Stimulated activated CD8-positive, alpha-beta memory T cell treated with anti-CD3 and anti-CD28 coated beads, Interleukin-7, amount 100 ng/mL, for 24 hours (primary cell): ENCODE measurements at places on chromosomes 12 and 14.

DNA sequence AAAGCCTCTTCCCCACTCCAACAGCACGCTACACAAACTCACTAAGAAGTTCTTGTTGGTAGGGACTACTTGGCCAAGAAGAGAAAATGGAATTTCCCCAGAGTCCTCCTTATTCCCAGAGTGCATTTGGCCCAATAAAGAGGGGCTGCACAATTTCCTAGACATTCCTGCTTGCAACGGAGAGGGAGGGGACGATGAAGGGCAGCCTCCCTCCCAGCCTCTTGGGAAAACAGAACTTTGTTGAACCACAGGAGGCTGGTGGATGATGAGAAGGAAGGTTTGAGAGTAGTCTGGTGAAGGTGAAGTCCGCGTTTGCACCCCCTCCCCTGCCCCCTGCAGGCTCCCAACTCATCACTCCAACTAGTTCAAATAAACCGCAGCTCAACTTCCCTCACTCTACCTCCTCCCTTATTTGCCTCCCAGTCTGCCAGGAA lies 19.1 kb upstream of the TBX3 start:
- no peak for DNase-seq

GRCh38 chr12:2904260-2904659 lies 13.6 kb downstream of the TULP3 start:
- DNase-seq = no peak

DNA sequence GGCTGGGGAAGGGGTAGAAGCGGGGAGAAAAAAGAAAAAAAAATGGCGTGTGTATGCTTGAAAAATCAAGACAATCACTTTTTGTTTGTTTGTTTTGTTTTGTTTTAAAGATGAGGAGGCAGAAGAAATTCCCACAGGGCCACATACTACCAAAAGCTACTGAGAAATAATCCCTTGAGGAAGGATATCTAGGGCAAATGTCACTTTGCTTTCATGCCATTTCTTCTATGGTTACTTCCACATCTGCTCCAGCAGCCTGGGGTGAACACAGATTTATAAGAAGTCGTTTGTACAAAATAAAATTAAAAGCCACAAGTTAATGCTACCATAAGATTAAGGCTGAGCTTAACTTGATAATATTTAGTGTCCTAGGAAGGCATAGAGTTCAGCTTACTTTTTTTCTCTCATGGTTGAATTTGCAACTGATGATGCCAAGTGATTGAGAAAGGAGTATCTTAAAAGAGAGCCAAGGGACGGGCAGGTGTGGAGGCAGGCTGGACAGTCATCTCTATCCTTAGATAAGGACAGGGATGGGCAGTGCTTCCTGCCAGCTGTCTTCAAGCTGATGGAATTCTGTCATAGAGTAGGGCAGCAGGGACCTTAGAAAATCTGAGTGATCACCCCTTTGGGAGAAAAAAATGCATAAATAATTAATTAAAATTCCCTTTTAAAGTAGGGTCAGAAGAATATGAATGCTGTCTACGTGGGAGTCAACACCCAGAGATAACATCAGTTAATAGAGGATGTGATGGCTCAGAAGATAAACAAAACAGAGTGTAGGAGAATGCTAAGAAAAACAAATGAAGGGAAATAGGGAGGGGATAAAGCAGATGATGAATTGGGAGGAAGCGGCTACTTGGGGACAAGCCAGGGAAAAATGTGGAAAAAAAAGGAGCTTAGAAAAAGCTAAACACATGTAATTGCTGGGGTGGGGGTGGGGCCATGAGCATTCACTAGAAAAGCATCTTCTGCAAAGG lies 57.1 kb downstream of the DYRK2 start:
- DNase-seq = no peak

DNA sequence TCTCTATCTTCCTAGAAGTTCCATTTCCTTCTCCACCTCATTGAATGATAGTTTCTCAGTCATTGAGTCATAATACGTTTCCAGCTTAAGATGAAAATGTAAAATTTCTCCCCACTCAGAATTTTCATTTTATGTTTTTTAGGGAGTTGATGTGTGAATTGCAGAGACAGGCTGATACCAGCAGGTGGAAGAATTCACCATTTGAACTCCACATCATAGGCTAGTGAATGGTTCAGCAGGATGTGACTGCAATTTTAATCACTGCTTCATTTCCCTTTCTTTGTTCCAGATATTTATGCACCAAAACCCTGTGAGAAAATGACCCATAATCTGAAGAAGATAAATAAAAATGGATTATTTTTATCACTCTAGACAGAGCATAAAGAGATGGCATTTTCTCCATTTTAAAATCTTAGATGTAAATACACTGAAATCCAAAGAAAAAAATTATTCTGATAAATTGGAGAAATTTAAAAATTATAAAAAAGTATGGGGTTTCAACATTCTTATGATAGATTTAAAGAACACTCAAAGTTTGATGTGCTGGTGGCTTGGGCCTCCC lies 10.6 kb upstream of the PYGL start:
- no peak for DNase-seq

- no peak for DNase-seq
Measured at GRCh38 chr12:124713041-124713435, 145.6 kb upstream of the NCOR2 start.

DNA sequence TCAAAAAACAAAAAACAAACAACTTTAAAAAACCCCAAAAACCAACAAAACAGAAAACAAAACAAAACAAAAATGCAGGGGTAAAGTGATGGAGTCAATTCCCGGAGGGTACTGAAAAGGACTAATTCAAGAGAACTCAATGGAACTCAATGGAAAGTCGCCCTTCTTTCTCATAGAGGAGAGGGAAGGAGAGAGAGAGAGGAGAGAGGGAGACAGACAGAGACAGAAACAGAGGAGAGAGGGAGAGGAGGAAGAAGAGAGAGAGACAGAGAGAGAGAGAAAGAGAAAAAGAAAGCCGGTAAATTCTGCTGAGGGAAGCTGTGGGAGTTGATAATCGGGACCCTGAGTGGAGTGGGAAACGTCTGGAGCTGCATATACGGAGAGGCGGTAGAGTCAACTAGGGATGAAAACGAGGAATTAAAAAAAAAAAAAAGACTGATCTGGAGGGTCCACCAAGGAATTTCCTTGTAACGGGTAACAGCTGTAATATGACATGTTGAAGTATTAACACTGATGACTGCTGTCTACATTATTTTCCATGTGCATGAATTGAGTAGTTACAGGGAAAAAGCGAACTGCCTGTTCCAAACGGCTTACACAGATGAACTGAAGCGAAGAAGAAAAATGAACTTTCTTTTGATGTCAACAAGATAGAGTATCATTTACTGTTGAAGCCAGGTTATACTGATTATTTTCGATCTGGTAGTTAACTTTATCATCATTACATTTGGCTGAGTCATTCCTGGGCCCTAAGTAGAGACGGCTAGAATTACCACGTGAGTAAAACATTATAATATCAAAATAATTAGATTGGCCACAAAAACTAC lies 934 bp upstream of the ZC2HC1C start:
- no peak for DNase-seq

- no peak for DNase-seq
Measured at GRCh38 chr14:98896449-98896848, 375.5 kb downstream of the BCL11B start.

GRCh38 chr14:92888896-92889295 lies 34.1 kb upstream of the CHGA start:
- DNase-seq = no peak

GRCh38 chr12:16504200-16504599 lies 101.8 kb downstream of the LMO3 start:
- no peak for DNase-seq

DNA sequence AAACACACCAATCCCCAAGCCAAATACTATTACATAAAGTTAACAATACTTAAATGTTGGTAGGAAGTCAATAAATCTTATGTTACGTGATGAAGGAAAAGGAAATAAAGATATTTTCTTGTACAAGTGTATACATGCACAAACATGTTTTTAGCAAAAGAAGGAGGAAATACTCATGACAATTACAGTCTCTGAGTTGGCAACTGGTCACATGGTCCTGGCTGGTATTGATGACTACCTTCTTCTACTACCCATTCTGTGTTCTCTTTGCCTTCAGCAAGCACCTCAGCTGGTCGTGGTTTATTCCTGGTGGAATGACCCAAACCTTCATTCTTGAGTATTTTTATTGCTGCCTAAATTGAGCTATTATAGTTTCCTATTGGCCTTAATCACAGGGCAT lies 84.8 kb downstream of the PLBD1 start:
- no peak for DNase-seq

- DNase-seq = no peak
Measured at GRCh38 chr12:117533687-117534086, 172.3 kb upstream of the NOS1 start.

DNA sequence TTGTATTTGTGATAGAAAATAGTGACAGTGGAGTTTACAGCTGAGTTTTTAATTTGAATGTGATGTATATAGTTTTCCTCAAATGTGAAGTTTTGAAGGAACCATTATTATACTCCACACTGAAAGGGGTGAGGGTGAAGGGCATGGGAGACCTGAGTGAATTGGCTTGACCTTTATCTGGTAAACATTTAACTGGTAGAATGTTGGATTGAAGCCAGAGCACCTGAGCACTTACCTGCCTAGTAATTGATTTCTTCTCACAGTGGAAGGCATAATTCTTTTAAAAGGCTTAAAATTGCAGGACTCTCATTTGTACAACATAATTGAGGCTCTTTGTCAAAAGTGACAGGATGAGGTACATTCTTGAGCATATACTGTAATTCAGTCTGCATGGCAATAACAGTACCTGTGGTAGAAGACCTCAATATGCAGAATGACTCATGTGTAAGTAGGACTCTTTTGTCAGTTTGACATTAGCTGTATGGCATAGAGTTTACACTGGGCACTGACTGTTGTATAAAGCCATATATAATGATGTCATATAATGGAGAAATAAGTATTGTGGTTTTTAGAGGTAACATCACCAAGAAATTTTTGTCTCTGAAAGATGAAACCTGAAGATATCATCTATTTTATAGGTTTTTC lies 309.6 kb downstream of the TMTC2 start:
- DNase-seq = no peak

DNA sequence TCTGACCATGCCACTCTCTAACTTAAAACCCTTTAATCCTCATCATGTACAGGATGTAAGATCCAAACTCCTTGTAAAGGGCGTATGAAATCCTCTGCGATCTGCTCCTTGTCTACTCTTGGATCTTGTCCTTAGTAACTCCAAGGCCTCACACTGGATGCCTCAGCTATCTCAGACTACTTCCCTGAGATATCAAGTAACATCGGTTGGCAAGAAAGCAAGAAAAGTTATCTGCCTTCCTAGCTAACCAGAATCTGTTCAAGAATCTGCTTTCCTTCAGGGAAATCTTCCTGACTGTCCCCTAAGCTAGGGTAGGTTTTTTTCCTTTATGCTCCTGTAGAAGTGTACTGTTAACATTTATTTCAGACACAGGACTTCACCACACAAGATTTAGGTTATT lies 82.6 kb downstream of the TAOK3 start:
- no peak for DNase-seq

DNA sequence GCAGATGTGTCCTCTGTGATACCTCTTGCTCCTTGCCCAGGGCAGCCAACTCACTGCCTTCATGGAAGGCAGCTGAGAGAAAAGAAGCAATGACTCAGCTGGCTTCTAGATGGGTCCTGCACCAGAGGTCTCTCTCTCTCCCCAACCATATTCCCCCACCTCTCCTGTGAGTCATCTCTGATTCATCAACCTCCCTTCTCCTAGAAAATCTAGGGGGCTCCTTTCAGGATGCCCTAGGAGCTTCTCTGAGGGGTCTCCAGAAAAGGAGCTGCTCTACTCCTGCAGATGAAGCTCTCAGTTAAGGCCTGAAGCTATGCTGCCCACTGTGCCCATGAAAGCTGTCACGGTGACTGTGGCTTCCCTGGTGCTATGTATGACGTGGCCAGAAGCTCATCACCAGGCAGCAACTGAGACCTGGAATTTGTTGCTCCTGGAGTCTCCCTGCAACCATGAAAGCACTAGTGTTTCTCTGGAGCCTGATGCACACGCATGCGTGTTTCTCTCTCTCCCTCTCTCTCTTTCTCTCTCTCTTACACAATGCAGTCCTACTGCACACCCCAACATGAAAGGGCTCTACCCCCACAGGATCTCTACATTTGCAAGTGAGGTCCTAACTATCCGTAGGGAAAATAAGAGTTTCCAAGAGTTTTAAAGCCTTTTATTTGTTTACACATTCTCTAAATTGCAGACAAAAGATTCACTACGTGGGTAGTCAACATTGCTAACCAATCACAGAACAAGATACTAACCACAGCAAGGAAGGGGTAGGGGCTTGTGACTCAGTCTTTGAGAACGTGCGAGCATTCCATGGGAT lies 285.3 kb downstream of the DPF3 start:
- no peak for DNase-seq

- DNase-seq = no peak
Measured at GRCh38 chr12:131758016-131758739, 47.3 kb downstream of the SFSWAP start.

GRCh38 chr12:91786499-91787272 lies 359.0 kb downstream of the BTG1 start:
- no peak for DNase-seq

GRCh38 chr12:4202487-4202886 lies 71.1 kb upstream of the CCND2 start:
- no peak for DNase-seq
